ENCODE measurements at places on chromosomes 12 and 14.

DNA sequence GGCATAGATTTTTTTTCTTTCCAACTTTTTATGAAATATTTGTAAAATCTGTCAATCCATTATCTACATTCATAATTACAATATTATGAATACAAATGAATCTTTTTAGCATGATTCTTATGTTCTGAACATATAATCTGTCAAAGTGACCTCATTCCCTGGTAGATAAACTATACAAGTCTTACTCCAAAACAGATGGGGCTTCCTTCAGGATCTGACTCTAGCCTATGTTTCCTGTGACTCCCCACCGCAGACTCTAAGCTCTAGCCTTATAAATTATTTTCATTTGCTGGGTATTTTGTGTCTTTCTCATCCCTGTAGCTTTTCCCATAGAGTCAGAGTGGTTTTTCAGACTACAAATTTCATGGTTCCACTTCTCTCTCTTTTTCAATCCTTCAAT is 202.1 kb upstream of the KITLG start:
- no peak for DNase-seq

- DNase-seq, result no peak
Observed at GRCh38 chr12:83216230-83216629, 529.5 kb downstream of the TMTC2 start.

DNA sequence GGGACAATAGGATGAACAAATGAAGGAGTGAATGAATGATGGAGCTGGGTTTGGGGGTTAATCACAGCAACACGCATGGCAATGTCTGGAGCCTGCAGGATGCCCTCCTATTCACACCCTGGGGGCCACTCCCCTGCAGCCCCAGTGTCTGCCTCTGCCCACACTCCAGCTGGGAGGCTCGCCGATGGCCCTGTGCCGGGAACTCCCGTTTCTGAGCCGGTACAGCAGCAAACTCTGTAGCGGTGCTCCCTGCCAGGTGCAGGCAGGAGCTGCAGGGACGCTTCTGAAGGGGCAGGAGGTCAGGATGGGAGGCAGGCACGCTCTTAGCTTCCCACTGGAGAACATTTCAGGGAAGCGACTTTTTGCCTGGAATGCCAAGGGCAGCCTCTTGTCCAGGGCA is 55.4 kb upstream of the NCOR2 start:
- DNase-seq, result no peak

DNA sequence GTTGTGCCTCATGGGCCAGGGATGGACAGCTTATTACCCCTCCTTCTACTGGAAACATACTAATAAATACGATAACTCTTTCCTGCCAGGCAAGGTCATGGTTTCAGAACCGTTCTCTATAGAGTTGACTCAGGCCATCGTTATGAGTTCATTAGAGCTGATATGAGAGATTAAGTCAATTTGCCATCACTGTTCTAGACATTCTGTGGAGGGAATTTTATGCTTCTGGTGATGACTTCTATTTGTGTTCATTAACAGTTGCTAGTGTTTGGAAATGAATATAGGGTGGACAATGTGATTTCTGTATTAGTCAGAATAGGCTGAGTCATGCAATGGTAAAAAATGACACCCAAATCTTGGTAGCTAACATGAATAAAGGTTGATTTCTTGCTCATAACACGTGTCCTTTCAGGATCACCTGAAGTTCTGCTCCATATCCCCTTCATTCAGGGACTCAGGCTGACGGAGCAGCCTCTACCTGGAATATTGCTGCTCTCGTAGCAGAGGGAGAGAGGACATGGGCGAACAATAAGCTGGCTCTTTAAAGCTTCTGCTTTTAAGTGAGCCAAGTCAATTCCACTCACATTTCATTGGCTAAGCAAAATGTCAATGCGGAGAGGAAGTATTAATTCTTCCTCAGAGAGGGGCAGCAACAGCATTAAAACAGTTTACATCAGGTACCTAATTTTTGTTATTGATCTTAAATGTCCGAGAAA is 18.5 kb upstream of the TBPL2 start:
- no peak for DNase-seq

GRCh38 chr14:94392510-94392935 is 4.1 kb upstream of the SERPINA1 start:
- peak; percentile 67 for DNase-seq

DNA sequence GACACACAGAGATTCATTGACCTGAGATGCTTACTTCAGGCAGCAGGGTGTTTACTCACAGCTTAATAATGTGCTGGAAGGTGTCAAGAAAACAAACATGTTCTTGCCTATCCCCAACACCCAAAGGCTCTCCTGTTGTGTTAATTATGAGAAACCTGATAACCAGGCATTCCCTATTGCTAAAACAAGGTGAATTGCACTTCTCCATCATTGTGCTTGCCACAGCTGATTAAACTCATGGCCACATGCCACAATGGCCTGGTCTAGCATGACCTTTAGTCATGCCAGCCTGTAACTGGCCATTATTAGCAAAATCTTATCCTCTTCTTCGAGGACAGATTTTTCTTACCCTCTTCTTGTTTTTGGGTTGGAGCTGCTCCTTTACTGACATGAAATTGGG is 21.4 kb downstream of the SMOC1 start:
- DNase-seq, result no peak

GRCh38 chr12:20174528-20175175 is 193.7 kb upstream of the PDE3A start:
- no peak for DNase-seq

GRCh38 chr12:112166051-112167015 is 41.0 kb downstream of the TRAFD1 start:
- no peak for DNase-seq

DNA sequence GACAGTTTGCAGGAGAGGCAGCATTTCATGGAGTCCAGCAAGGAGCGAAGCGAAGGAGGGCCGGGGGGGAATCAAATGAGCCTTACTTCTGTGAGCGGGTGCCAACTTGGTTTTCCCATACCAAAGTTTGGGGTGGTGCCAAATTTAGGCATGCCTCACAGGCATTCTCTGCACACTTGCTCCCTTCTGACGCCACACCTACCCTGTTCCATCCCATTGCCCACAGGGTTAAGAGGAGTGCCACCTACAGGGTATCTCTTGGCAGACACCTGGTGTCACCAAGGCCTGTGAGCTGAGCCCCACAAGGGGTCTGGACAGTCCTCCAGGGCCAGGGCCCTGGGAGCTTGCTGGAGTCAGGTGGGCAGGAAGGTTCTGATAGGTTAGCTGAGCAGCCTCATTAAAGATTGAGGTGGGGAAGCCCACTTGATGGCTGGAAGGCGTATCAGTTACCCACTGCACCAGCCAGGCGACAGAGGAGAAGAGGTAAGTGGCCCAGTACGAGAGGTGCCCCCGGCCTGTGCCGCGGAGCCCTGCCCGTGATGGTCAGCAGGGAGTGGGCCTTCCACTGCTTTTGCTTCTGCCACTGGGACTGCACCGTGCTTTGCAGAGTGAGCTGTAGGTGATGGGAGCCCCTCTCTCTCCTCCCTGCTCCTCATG is 45.2 kb downstream of the DEGS2 start:
- no peak for DNase-seq

- DNase-seq, result no peak
Observed at GRCh38 chr14:68951035-68951797, 27.9 kb downstream of the ACTN1 start.

DNA sequence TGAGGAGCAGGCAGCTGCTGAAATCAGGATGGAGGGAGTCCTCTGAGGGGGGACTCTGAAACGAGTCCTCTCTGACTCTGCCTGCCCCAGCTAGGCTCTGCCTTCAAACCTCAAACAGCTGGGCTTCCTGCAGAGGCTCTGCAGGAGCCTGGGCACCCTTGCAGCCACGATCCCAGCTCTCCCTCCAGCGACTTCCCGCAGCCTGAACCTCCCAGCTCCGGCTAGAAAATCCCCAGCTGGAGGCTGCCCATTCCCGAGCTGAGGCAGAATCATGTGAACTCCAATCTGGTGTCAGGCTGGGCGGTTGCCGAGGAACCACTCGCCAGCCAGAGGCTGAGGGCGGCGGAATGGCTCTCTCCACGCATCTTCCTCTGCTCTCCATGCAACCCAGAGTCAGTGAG is at the start of gene GPR68:
TSS of gene GPR68 (minus strand) at position 204 of the 401 bp plus-strand sequence. CDS start 9,654 bp downstream, outside the sequence.
- no peak for DNase-seq

DNA sequence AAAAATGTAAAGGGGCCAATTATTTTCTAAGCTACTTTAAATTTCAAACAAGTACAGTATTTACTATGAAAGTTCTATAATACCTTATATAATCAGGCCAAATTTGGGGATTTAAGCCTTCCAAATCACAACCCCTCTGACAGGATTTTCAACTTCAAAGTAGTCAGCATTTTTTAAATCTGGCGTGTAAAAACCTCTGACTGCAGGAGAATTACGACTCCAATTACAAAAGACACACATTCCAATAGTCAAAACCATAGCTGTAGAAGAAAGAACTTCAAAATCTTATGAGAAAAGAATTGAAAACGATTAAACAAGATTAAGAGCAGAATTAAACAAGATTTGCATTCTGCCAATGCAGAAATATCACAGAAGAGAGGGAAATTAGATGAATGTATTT is 12.7 kb downstream of the OSBPL8 start:
- no peak for DNase-seq

DNA sequence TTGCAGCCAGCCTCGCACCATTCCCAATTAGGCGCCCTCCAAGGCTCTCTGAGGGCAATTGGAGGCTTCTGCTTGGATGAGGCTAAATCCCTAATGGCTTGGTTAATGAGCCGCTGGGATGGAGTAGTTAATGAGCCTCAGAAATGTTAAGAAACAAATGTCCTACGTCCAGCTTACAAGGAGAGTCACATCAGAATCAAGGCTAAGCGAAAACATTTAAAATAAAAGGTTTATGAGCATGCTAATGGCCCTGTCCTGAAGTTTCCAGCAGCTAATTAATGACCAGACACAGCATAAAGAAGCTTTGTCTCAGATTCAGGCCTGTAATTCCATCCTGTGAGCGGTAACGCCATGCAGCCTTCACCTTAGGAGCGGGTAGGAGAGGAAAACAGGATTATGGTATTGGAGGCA is 200.7 kb upstream of the BCL2L14 start:
- DNase-seq, result no peak

GRCh38 chr12:24582954-24583601 is 365.8 kb downstream of the BCAT1 start:
- no peak for DNase-seq

DNA sequence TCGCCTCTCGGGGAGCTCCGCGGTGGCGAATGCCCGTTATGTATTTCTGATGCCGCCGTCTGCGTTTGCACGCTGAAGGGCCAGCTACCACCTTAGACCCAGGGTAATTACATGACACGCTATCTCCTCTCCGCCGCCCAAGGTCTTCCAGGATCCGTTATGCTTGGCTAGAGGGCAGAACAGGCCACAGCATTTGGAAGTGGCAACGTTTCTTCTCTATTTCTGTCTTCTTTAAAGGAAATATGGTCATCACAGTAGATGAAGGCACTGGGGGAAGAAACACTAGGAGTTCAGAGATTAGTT is 861 bp upstream of the MDGA2 start:
- no peak for DNase-seq

DNA sequence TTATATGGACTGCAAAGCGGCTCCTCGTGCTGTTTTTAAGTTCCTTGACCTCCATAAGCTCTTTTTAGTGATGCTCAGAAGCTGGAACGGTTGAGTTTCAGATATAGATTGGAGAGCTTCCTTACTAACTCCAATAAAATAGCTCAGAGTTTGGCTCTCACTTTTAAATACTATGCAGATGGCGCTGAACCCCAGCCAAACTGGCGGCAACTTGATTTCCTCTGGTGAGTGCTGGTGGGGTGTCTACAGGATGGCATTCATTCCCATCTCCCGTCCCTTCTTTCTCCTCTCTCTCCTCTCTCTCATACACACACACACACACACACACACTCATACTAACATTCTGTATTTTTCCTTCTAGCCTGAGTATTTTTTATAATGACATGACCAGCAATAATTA is 346.3 kb downstream of the ETNK1 start:
- no peak for DNase-seq

- no peak for DNase-seq
Observed at GRCh38 chr14:95300002-95300696, 19.6 kb downstream of the CLMN start.

DNA sequence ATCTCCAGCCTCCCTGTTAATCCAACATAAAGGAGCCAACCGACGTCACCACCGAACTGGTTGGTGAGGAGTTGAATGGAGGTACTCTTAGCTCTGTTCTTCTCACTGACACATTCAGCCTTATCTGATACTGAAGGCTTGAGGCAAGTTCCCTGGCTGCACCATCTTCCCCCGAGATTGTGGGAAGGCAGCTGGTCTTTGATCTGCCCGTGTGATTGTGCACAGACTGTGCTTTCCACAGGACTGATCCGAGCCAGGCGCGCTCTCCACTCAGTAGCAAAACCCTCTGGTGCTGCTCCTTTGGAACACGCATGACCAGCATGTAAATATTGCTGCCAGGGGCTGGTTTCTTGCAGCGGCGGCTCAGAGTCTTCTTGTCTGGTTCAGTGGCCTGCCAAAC is 30.1 kb upstream of the DLK1 start:
- DNase-seq, result no peak

- DNase-seq, result no peak
Observed at GRCh38 chr12:67674417-67674816, 25.9 kb downstream of the DYRK2 start.

DNA sequence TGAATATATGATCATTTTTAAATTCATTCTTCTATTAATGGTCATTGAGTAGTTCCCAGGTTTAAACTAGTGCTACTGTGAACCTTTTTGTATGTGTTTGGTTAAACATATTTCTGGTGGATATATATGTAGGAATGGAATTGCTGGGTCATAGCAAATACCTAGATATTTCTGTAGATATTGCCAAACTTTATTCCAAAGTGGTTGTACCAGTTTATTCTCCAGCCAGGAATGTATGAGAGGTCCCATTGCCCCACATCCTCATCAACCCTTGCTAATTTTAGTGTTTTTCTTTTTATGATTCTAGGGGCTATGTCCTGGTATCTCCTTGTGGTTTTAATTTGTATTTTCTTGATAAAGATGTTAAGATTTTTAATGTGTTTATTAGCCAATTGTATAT is 3.1 kb downstream of the VEZT start:
- no peak for DNase-seq

GRCh38 chr12:19278407-19278806 is 148.9 kb downstream of the PLEKHA5 start:
- no peak for DNase-seq

DNA sequence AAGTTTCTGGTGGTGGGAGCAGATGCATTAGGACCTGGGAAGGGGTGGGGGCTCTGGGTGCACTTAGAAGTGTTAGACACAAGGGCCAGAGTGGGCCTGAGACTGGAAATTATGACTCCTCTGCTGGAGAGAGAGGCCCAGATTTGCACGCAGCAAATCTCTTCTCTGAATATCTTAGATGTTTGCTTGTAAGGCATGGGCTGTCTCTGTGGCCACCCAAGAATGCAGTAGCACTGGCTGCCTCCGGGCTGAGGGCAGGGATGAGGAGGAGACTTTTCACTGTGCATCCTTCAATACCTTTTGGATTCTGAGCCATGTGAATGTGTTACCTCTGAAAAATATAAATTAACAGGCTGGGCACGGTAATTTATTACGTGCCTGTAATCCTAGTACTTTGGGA is 14.0 kb upstream of the RABGGTA start:
- DNase-seq, result no peak

DNA sequence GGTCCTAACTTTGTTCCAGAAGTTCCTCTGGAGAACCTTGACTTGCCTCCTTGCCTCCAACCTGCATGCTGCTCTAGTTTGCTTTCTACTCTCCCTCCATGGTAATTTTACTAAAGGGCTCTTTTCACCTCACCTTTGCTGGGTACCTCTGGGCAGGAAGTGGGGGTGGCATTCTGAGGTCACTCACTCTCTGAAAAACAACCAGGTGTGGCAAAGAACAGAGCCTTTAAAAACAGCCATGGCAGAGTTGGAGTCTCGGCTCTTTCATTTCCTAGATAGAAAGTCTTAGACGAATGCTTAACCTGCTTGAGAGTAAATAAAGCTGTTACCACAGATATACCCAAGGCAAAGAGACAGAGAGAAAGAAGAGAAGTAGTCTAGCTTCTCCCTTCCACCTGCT is 827.9 kb downstream of the BCL11B start:
- DNase-seq, result no peak

Measured in stimulated activated CD4-positive, alpha-beta T cell treated with anti-CD3 and anti-CD28 coated beads, Interleukin-1b, Interleukin-23, amount 100 ng/mL, for 48 hours (primary cell).